ENCODE measurements at places on chromosomes 7 and 10.

- no peak for DNase-seq
These were observed 650.9 kb downstream of the GATA3 start for GRCh38 chr10:8705415-8705814.

- DNase-seq, result no peak
These were observed 54.2 kb upstream of the FRMD4A start for GRCh38 chr10:14384915-14385314.

DNA sequence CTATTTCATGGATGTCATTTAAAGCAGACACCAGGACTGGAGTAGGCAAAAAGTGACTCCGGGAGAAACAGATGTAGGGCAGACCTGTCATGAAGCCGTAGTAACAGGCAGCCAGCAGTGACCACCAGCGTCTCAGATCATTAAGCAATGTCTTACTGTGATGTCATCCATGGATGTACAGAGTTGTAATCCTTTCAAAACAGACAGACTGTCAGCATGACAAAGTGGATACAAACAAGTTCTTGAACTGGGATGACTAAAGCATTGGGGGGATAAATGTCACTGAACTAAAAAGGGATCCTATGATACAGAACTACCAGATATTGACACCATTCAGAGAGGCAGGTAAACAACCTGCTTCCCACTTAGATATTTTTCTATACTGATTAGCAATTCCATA, 675.5 kb downstream of the PARD3 start:
- no peak for DNase-seq

- no peak for DNase-seq
These were observed 17.0 kb downstream of the PRSS2 start for GRCh38 chr7:142787783-142788182.

DNA sequence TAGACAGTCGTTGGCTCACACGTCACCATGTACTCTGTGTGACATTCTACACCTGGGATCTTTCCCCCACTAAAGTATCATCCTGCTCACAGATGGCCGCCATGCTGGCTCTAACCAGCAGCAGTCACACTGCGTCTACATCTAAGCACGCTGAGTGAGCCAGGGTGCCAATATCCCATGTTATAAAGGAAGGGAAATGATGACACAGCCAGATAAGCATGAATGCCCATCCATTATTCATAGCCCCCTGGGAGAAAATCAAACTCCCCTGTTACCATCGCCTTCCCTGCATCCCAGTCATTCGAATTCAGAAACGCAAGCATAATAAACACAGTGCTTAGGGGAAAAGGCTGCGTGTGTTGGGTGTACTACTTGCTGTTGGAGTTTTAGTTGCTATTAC, 698.2 kb upstream of the AUTS2 start:
- no peak for DNase-seq

DNA sequence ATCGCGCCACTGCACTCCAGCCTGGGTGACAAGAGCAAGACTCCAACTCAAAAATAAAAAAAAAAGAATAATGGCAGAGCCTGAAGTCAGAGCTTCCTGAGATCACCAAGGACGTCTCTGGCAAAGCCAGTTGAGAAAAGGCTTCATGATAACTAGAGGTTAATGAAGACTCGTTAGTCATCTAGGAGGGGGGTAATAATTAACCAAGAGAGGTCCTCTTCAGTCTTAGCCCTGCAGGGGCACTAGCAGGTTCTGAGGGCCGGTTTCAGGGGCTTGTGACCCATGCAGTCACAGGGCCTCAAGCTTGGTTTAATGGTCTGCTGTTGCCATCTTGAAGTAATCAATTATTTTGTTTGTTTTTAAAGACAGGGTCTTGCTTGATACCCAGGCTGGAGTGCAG, 28.6 kb upstream of the PROSER2 start:
- no peak for DNase-seq

GRCh38 chr7:87926581-87927461, 7.2 kb upstream of the ADAM22 start:
- DNase-seq, result no peak

DNA sequence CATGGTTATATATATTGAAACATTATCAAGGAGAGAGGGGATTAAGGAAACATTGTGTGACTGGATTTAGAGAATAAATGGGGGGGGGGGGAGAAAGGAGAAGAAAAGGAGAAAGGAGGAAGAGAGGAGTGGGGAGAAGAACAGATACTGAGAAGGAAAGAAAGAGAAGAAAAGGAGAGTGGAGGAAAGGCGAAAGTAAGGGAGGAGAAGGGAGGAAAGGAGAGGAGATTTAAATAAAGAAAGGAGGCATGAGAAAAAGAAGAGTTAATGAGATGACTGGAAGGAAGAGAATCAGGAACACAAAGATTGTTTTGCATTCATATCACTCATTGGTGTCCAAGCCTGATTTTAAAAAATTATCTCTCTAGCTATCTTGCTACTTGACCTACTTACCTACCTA, 16.1 kb upstream of the TSPAN12 start:
- DNase-seq, result no peak

GRCh38 chr10:1923586-1923985, 186.3 kb upstream of the ADARB2 start:
- DNase-seq, result no peak

DNA sequence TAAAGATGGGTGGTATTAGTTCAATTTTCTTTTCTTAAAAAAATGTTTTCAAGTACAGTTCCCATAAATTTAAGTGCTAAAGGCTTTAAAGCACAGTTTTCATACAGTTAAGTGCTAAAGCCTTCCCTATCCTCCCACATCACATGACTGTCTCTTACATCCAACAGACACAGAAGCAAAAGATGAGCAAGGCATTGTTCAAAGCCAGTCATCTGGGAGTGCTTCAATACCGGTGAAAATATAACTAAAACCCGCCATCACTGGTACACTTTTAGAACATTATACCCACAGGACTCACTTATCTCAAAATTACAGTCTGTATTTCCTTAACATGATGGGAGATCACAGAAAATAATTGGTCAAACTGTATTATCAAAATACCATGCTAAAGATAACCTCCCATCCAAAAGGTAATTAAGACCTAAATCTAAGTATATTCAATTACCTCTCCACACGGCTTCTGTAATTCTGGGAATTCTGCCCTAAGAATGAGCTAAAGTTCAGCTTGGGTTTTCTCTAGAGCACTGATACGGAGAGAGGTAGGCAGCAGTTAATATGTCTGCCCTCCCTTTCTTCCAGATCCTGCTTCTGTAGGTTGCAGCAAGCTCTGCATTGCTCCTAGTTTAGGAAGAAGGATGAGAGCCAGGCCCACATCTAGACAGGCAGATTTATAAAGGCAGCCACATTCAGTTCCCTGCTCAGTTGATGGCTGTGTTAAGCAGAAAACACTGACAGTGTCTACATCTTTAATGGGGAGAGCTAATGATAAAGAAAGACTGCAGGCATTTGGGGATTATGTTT, 474.8 kb upstream of the PFKP start:
- no peak for DNase-seq

DNA sequence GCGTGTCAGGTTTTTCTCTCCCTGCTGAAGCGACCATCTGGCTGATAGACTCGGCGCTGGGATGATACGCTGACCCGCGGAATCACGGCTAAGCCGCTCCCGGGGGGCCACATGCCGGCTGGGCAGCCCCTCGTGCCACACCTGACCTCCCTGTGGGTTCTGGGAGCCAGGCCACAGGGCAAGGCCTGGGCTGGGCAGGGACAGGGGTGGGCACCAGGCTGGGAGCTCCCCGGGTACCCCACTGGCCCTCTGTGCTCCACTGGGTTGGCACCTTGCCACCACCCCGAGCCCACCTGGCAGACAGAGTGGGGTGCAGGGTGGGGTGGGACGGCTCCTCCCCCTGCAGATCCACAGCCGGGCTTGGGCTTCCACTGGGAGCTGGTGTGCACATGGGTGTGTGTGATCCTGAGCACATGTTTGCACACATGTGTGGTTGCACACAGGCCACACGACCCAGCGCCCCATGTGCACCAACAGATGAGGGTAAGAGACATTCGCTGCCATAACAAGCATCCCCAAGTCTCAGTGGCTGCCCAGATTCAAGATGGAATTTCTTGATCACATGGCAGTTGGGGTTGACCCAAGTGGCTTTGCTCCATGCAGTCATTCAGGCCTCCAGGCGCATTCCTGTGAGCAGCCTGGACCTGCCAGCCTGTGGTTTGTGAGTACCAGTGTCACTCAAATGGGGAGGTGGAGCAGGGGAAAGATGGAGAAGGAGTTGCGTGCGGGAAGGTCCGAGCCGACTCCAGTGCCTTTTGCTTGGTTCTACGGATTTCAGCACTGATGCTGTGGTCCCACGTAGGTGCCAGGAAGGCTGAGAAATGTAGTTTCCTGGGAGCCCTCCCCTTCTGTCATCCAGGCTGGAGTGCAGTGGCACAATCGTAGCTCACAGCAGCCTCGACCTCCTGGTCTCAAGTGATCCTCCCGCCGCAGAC, 79.7 kb downstream of the UNCX start:
- DNase-seq, result no peak

- DNase-seq, result no peak
These were observed 289.5 kb upstream of the AOAH start for GRCh38 chr7:37013771-37014170.

DNA sequence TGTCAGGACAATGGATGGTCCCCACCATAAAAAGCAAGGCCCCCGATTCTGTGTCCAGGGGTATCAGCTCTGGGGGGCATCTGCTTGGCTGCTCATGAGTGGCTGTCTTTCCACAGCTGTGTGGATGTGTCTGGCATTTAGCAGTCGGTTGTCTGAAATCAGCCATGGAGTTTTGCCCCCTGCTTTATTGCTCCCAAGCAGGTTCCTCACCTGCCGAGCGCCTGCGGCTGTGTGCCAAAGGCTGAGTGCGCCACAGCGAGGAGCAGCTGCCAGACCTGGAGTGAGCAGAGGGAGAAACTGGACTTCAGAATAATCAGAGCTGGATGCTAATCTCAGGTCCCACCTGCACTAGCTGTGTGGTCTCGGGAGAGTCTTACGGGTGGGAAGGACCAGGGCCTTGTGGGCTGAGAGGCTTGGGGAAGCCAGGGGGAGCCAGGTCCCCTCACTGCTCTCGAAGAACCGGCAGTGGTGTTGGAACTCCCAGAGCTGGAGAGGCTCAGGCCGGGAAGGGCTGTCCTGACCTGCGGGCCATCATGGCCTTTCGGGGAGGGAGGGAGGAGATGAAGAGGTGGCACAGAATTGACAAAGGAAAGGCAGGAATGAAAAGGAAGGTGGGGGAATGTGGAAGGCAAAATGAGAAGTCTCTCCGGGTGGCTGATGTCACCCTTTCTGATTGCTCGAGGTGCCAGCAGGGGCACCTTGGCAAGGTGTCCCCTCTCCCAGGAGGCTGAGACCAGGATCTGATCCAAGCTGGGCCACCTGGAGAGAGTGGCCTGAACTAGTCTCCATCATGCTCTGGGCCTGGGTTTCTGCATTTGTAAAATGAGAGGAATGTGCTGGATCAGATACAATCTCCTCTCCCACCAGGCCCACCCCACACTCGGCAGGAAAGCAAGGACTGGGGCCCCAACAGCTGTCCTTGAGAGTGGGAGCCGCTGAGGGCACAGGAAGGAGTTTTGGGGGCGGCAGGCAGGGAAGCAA, 30.2 kb upstream of the LEP start:
- DNase-seq, result peak; percentile 44

GRCh38 chr7:105204953-105205352, 183.8 kb downstream of the SRPK2 start:
- no peak for DNase-seq

GRCh38 chr10:28798964-28799363, 121.6 kb downstream of the BAMBI start:
- DNase-seq, result no peak

DNA sequence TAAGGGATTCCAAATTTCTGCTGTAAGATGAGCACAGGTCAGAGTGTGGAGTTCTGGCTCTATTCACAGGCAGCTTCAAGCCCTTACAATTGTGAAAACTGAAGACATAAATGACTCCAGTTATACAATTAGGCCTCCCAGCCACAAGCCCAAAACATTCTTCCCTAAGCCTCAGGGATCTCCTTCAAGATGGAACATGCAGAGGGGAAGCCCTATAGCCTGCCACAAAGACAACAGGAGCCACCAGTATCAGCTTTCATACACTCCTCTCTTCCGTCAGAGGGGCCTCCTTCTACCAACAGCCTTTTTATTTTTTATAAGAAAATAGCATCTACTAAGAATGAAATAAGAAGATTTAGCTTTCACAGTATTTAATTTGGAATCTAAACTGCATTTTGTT, 46.5 kb downstream of the DLD start:
- DNase-seq, result no peak

DNA sequence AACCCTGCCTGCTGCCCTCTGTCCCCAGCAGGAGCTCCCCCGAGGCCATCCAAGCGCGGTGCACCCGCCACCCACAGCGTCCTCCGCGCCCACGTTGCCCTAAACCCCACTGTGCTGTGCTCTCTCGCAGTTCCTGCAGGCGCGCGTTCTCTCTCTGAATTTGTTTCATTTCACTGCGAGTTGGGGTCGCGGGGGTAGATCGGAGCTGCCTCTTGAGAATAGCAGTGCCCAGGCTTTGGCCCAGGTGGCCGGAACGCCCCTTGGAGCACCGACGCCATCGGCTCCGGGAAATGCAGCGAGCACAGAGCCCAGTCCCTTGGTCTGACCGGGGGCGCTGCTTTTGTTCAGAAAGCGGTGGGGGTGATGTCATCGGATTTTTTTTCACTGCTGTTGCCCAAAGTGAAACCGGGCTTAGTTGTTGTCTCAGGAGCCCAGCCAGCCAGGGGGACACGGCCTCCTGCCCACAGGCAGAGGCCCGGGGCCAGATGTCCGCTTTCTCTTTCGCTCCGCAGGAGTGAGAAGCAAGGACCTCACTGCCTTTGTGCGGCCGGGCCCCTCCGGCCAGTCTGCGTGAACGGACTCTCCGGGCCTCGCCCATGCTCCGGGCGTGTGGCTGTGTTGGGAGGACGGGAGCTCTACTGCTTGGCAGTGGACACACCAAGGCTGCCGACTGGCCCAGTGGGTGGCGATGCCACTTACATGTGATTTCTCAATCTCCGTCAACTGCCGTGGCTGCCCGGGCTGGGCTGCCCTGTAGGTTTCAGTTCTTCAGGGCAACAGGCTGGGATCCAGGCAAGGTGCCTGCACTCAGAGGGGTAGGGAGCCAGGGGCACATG, 43.1 kb downstream of the FOXK1 start:
- peak; percentile 53 for DNase-seq

DNA sequence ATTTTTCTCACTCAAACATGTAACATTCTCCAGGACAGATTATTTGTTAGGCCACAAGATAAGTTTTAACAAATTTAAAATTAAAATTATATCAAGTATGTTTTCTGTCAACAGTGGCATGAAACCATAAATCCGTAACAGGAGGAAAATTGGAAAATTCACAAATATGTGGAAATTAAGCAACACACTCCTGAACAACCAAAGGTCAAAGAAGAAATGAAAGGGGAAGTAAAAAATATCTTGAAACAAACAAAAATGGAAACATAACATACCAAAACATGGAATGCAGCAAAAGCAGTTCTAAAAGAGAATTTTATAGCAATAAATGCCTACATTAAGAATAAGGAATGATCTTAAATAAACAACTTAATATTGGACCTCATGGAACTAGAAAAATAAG, 147.3 kb downstream of the ZEB1 start:
- DNase-seq, result no peak
